ENCODE measurements at places on chromosomes 12 and 14.

GRCh38 chr12:111597831-111598636 is 1.1 kb downstream of the ATXN2 start:
- DNase-seq: peak; percentile 65

- no peak for DNase-seq
Measured at GRCh38 chr14:64983439-64984310, 3.0 kb upstream of the FNTB start.

DNA sequence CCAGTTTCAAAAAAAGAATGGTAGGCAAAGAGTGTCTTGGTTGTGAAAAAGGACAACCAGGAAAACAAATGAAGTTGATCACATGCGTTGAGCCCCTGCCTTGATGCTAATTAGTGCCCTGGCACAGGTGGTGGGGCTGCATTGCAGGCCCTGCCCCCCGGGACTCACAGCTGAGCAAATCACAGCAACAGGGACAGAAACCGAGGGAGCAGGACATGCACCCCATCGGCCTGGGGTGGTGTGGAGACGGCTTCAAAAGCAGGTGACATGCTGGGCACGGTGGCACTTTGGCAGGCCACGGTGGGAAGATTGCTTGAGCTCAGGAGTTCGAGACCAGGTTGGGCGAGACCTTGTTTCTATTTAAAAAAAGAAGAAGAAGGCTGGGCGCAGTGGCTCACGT is 1.1 kb upstream of the PAPLN start:
- DNase-seq: no peak

DNA sequence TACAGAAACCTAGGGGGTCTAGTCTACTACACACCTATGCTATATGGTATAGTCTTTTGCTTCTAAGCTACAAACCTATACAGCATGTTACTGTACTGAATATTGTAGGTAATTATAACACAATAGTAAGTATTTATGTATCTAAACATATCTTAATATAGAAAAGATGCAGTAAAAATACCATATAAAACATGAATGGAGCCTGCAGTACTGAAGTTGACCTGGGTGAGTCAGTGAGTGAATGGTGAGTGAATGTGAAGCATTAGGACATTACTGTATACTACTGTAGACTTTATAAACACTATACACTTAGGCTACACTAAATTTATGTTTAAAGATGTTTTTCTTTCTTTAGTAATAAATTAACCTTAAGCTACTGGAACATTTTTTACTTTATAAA is 13.1 kb upstream of the ABCD2 start:
- DNase-seq: no peak

DNA sequence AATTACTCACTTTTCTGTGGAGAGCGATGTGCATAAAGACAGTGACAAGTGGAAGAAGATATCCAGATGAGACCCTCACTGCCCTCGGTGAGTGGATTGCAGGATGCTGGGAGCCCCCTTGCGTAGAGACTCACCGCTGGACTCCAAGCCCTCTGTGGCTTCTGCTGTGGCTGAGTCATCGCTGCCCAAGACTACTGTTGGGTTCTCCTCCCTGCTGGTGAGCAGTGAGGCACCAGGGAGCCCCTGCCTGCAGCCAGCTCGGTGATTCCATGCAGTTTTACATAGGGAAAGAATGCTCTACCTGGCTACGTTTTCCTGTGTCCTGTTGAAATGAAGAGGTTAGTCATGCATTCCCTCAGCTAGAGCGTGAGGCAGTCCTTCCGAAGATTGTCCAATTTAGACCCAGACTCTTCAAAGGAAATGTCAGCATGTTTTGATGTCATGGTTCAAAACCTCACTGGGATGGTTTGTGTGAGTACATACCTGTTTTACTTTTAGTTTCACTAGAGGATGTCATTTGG is 28.2 kb downstream of the TRAF3 start:
- DNase-seq: no peak

- no peak for DNase-seq
Measured at GRCh38 chr12:119122047-119122446, 56.7 kb upstream of the HSPB8 start.

- no peak for DNase-seq
Measured at GRCh38 chr12:54641554-54641953, 6.6 kb downstream of the DCD start.

- DNase-seq: no peak
Measured at GRCh38 chr14:20555845-20556244, 5.0 kb downstream of the RNASE9 start.

DNA sequence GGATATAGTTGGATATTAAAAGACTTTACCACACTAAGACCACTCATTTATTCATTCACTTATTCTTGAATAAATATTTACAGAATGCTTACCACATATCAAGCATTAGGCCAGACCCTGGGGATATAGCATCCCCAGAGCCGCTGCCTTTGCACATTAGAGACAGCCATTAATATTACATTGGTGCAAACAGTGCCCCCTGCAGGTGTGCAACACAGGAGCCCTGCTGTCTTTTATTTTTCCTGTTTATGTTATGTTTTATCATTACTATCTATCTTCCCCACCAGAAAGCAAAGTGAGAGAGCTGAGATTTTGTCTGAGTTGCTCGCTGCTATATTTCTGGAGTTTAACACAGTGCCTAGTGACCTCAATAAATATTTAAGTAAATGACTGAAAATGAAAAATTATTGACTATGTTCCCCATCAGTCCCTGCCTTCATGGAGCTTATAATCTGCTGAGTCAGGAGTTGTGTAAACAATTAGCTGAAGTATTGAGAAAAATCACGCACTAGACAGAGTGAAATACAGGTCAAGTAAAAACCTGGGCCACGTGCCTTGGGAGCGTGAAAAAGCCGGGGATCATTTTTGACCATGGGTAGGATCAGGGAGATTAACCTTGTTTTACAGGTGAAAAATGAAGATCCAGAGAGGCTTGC is 301.6 kb downstream of the PCNX1 start:
- no peak for DNase-seq

DNA sequence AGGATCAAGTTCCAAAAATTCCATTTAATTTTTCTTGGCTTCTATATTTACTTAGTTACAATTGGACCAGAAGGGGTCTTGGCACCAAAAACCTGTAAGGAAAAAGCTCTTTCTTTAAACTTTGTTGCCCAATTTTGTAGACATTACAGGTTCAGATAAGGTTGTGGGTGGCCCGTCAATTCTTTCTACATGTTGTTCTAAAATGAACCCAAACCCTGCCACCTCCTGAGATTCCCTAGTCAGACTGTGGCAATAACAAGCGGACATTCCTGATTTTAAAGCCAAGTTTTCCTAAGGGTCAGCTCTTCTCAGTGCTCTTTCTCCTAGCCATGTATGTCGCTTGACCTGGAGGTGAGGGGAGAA is 45.0 kb upstream of the GSG1 start:
- DNase-seq: no peak

GRCh38 chr14:86012461-86012860 is 482.5 kb downstream of the FLRT2 start:
- no peak for DNase-seq

DNA sequence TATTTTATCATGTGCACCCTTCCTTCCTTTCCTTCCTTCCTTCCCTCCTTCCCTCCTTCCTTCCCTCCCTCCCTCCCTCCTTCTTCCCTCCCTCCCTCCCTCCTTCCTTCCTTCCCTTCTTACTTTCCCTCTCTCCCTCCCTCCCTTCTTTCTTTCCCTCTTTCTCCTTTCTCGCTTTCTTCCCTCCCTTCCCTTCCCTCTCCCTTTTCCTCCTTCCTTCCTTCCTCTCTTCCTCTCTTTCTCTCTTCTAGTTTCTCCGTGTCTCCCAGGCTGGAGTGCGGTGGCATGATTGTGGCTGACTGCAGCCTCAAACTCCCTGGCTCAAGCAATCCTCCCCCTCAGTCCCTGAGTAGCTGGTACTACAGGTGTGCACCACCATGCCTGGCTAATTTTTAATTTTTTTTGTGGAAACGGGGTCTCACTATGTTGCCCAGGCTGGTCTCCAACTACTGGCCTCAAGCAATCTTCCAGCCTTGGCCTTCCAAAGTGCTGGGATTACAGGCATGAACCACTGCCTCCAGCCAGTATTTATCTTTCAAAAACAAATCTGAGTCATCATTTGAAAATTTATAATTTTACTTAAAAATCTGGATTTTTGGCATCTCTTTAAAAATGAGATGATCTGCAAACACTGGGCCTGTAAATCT is 7.8 kb downstream of the C1RL start:
- DNase-seq: no peak

GRCh38 chr12:92953747-92954146 is 24.7 kb upstream of the EEA1 start:
- no peak for DNase-seq

GRCh38 chr14:68245146-68246073 is 425.8 kb downstream of the RAD51B start:
- DNase-seq: no peak

GRCh38 chr14:30763891-30764290 is 110.5 kb upstream of the COCH start:
- no peak for DNase-seq

DNA sequence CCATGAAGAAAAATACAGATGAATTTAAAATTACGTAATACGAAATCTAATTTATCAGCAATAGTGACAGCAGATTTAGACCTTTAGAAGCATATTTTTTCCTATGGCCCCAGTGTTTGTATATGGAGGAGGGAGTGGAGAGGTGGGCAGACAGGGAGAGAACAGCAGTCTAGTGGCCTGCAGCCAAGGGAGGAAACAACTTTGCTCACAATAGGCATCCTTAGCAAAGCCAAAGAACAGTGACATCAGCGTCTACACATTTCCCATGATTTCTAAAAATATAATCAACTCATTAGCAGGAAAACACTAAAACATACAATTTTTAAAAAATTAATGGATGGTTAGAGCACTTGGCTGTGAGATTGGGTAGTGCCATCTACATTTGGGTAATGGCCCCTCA is 622.6 kb upstream of the ATP2B1 start:
- DNase-seq: no peak

- no peak for DNase-seq
Measured at GRCh38 chr12:130154276-130155070, 7.8 kb upstream of the FZD10 start.

DNA sequence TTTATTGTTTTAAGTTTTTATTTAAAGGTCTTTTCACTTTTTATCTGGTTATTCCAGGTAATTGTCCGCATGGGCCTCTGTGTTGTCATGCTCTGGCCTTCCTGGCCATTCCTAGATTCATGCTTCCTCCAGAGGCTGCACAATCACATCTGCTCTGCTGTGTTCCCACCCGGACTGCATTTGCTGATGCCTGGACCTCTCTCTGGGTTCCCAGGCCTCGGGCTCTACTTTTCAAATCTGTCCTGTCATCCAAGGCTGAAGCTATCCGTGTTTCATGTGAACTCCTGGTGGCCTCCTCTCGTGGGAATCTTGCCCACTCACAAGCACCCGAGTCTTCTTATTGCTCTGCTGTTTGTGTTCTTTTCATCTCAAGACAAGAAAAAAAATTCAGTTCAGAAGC is 16.1 kb upstream of the VDR start:
- no peak for DNase-seq

DNA sequence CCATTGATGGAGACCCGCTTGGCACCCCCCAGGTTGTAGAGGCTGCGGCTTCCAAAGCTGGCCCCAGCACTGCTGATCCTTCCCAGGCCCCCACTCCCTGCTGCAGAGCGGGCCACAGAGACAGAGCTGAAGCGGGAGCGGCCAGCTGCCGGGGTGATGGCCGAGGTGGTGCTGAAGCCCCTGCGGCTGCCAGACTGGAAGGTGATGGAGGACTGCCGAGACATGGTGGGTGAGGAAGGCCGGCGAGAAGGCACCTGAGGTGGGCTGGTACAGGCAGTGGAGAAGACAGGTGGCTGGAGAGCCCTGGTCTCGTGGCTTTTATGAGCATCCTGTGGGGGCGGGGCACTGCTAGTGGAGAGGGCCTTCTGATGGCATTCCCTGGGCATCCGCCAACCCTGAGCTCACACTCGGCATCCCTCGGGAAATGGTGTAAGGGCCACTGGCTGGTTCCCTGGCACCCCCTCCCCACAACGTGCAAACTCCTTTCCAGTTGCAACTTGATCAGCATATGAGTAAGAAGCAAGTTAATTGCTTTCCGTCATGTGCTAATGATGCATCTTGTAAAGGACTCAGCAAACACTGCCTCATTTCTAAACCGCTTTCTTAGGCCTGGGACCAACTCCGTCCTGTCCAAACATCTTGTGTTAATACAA is at the start of gene KRT75:
KRT75 (minus strand) TSS at position 291 of the 653 bp plus-strand sequence; CDS start at position 224, 67 bp downstream.
- DNase-seq: no peak

DNA sequence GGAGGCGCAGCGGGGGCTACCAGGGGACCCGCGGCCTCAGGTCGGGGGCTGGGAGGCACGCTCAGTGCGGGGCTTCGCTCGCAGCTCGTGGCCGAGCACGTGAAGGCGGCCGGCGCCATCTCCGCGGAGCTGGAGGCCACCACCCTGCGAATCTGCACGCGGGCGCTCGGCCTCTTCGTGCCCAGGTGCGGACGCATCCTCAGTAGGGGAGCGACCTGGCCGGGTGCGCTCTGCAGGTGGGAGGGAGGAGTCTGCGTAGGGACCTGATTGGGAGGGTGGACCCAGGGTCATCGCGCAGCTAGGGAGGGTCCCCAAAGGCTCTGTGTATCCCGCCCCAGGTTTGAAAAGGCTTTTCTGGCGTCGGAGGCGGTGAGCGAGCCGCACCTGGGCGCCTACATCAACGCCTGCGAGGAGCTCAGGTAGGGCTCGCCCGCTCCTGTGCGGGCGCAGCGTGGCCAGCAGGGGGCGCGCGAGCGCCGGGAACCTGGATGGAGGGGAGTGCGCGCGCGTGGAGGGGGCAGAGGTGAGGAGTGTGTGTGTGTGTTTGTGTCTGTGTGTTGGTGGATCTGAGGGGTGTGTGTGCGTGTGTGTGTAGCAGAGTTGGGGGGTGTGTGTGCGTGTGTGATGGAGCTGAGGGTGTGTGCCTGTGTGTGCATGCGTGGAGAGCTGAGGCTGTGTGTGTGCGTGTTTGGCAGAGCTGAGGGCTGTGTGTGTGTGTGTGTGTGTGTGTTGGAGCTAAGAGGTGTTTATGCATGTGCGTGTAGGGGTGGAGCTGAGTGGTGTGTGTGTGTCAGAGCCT is 10.3 kb downstream of the EXOC3L4 start:
- DNase-seq: peak; percentile 77

DNA sequence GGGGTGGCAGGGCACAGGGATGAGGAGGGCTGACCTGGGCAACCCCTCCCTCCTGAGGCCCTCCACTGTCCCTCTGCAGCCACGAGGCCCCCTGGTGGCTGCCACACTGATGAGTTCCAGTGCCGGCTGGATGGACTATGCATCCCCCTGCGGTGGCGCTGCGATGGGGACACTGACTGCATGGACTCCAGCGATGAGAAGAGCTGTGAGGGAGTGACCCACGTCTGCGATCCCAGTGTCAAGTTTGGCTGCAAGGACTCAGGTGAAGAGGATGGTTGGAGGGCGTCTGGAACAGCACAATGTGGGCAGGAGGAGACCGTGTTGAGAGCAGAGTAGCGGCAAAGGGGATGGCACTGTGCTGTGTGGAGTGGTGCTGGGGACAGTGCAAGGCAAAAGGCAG is 25.7 kb upstream of the LRP1-AS start:
- peak; percentile 54 for DNase-seq

GRCh38 chr12:124566997-124567672 is at the start of gene NCOR2:
Gene NCOR2, minus strand, starts transcription at chr12:124567612. Its CDS starts 72,361 bp downstream, at chr12:124495251.
- DNase-seq: no peak

DNA sequence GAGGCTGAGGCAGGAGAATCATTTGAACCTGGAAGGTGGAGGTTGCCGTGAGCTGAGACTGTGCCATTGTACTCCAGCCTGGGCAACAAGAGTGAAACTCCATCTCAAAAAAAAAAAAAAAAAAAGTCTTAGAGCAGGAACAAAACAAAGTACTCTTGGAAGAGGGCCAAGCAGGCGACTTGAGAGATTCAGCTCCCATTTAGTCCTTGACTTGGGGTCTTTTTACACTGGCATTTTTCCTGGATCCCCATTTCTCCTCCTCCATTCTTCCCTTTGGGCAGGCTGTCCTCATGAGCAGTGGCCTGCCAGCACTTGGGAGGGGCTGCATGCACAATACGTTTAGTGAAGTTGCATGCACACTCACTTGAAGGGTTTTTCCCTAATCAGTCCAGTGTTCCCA is 72.9 kb downstream of the C14orf132 start:
- no peak for DNase-seq

Data from Caco-2 (cell line).